ENCODE measurements at places on chromosomes 2 and 18.

DNA sequence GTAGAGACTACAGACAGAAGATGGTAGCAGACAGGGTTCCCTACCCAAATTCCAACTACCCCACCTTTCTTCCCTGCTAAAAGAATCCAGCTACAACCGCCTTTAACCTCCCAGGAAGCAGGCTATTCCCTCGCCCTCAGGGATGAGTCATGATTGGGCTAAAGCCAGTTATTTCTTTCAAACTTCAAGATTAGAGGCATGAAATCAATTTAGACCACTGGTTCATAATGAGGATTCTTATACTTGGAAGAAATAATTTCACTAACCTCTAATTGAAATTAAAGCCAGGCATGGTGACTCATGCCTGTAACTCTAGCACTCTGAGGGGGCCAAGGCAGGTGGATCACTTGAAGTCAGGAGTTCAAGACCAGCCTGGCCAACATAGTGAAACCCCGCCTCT, 20.0 kb downstream of the TRIP12 start:
- DNase-seq: no peak

DNA sequence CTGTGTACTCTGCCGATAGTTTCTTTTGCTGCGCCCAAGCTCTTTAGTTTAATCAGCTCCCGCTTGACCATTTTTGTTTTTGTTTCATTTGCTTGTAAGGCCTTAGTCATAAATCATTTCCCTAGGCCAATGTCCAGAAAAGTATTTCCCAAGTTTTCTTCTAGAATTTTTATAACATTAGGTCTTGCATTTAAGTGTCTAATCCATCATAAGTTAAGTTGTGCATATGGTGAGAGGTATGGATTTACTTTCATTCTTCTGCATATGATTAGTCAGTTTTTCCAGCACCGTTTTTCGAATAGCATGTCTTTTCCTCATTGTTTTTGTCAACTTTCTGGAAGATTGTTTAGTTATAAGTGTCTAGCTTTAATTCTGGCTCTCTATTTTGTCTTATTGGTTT, 484.8 kb upstream of the CNTNAP5 start:
- no peak for DNase-seq

- no peak for DNase-seq
Measured at GRCh38 chr2:191728750-191729624, 51.1 kb downstream of the NABP1 start.

DNA sequence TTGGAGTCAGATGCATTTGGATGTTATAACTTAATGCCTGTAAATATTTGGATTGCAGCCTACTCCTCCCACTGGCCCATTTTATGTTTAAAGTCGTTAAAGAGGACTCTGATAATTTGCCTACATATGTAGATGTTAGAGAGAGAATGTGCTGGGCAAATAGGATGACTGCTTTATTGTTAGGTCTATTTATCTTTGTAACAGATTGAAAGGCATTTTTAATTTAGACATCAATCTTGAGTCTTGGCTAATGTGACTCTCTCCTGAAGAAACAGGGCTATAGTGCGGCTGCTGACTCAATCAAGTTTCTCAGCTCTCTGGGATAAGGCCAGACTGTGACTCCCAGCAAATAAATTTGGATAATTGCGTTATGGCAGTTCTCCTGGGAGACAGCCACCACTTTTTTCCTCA, 1101.4 kb downstream of the CBLN2 start:
- DNase-seq: no peak

- DNase-seq: no peak
Measured at GRCh38 chr2:45851576-45852304, 200.3 kb downstream of the PRKCE start.

- DNase-seq: no peak
Measured at GRCh38 chr18:75728621-75729020, 301.1 kb upstream of the SMIM21 start.

DNA sequence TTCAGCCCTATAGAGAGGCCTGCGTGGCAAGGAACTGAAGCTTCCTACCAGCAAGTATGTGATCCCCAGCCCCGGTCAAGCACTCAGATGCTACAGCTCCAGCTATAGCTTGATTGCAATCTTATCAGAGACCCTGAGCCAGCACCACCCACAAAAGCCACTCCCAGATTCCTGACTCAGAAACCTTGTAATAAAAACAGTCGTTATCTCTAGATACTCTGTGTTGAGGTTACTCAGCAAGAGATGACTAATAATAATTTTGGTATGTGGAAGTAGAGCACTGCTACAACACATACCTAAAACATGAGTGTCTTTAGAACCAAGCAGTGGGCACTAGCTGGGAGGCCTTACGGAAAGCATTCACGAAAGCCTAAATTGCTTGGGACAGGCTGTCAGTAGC, 216.9 kb downstream of the UXS1 start:
- DNase-seq: no peak

- DNase-seq: no peak
Measured at GRCh38 chr2:172415865-172416183, 11.6 kb upstream of the ITGA6 start.

- DNase-seq: no peak
Measured at GRCh38 chr2:3154700-3155099, 222.9 kb downstream of the EIPR1 start.

DNA sequence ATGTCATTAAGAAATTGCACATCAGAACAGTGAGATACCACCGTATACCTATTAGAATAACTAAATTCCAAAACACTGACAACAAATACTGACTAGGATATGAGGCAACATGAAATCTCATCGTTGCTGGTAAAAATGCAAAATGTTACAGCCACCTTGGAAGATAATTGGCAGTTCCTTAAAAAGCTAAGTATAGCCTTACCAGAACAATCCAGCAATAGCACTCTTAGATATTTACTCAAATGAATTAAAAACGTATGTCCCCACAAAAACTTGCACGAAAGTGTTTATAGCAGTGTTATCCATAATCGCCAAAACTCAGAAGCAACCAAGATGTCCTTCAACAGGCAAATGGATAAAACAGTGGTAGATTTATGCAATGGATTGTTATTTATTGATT, 241.7 kb downstream of the EPHA4 start:
- no peak for DNase-seq

GRCh38 chr2:27728081-27728858, 43.2 kb upstream of the MRPL33 start:
- no peak for DNase-seq

DNA sequence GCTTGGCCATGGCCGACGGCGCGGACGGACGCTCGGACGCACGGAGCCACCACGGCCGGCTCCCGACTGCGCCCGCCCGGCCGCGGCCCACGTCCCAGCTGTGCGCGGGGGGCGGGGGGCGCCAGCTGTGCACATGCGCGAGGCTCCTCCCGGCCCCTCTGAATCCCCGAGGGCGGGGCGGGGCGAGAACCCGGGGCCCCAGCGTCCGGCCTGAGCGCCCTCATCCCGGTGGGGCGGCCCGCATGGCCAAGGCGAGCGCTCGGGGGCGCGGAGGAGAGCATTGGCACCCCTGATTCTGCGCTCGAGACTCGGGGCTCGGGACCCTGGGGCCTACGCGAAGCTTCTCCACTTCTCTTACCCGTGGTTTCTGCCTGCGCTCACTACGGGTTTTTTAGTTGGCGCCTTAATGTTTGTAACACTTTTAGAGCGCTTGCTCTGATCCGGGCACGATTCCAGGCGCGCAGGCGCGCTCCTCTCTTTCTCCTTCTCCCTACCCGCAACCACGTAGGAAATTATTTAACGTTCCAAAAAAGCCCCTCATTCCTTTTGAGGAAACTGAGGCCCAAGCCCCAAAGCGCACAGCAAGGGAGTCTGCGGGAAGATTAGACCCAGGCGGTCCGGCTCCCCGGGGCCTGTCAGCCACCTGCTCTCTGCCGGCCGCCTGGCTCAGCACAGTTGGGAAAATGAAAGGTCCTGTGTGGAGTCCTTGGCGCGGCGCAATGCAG, at the start of gene PXDN:
TSS of gene PXDN (minus strand) at position 70 of the 725 bp plus-strand sequence. CDS start at position 10, 60 bp downstream.
- DNase-seq: no peak

All from stimulated activated CD8-positive, alpha-beta memory T cell treated with anti-CD3 and anti-CD28 coated beads, Interleukin-15, amount 100 ng/mL, for 24 hours (primary cell).